Activated CD8-positive, alpha-beta memory T cell treated with anti-CD3 and anti-CD28 coated beads for 1 hour (primary cell): ENCODE measurements at places on chromosomes 3 and 15.

DNA sequence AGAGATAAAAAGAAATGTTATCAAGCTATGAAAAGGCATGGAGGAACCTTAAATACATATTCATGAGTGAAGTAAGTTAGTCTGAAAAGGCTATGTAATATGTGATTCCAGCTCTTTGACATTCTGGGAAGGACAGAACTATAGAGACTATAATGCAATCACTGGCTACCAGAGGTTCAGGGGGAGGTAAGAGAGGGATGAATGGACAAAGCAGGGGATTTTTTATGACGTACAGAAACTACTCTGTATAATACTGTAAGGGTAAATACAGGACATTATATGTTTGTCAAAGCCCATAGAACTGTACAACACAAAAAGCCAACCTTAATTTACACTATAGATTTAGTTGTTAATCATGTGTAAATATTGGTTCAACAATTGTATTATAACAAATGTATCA lies 46.1 kb downstream of the MCTP2 start:
- no peak for DNase-seq

DNA sequence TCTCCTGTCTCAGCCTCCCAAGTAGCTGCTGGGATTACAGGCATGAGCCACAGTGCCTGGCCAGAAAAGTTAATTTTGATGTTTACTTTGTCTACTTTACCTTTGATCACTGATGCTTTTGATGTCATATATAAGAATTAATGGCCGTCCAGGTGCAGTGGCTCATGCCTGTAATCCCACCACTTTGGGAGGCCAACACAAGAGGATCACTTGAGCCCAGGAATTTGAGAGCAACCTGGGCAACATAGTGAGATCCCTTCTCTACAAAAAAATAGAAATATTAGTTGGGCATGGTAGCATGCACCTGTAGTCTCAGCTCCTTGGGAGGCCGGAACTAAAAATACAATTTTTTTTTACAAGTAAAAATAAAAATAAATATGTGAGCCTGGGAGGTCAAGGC lies 6.8 kb upstream of the INO80 start:
- no peak for DNase-seq

DNA sequence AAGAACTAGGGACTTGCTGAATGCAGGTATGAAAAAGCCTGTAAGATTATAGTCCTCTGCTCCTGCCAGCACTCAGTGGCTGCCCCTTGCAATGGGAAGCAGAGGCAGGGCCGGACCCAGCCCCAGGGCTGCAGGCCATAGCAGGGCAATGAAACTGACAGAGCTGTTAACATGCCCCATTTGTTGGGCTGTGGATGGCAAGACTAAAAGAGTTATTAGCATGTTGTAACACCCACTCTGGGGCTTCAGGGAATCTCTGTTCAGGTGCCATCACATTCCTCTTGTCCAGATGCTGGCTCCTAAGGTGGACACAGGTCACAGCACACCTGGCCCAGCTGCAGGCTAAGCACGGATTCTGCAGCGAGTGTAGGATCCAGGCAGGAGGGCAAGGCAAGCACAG lies 7.4 kb upstream of the OR5H2 start:
- no peak for DNase-seq

DNA sequence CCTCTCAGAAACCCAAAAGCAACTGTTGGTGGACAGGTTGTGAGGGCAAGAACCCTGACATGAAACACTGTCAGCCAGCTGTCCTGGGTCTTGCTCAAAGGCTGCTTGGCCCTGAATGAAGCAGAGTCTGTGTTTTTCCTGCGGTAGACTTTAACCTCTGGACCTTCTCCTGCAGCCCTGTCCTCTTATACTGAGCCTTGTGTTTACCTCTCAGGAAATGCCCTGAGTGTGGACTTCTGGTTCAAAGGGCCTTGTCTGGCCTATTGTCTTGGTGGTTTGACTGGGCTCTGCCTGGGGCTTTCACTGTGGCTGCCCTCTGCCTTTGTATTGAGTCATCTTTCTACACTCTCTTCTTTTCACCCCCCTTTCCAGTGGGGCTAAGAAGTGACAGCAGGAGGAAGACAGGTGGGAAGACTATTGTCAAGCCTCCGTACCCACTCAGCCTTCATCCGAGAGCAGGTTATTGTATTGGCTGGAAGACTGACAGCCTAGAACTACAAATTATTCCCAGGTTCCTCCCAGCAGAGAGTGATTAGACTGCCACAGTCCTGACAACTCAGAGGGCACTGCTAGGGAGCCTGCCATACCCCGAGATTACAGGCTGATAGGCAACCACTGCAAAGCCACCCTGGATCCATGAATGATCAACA lies 3.5 kb downstream of the SEC13 start:
- no peak for DNase-seq

- DNase-seq: no peak
Observed at GRCh38 chr3:25582242-25582641, 82.5 kb downstream of the TOP2B start.

DNA sequence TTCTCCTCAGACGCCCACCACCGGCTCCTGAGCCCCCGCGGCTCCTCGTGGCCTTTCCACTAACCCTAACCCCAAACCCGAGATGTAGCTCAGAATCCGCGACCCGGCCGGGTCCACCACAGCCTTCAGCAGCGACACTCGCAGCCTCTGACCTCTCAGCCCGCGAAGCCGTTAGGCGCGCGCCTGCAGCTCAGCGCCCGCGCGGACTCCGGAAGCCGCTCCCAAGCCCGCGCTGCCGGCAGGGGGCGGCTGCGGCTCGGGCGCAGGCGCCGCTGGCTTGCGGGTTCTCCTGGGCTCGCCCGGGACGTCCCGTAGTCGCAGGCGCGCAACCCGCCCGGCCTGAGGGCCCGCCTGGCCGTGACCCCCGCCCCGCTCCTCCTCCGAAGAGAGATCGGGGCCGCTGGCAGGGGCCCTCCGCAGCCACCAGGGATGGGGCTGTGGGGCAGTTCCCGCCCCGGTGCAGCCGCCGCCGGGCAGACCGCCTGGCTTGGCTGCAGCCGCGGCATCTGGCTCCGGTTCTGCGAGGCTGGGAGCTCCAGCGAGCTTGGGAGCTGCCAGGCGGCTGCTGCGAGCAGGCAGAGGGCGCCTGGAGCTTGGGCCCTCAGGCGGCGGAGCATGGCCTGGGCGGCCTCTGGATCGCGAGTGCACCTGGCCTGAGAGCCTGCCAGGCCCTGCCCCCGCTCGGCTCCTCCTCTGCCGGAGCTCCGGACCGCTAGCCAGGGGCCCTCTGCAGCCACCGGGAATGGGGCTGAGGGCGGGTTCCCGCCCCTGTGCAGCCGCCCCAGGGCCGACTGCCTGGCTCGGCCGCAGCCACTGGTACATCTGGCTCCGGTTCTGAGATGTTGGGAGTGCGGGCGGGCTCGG lies 120.7 kb downstream of the LMLN start:
- DNase-seq: peak; percentile 61

DNA sequence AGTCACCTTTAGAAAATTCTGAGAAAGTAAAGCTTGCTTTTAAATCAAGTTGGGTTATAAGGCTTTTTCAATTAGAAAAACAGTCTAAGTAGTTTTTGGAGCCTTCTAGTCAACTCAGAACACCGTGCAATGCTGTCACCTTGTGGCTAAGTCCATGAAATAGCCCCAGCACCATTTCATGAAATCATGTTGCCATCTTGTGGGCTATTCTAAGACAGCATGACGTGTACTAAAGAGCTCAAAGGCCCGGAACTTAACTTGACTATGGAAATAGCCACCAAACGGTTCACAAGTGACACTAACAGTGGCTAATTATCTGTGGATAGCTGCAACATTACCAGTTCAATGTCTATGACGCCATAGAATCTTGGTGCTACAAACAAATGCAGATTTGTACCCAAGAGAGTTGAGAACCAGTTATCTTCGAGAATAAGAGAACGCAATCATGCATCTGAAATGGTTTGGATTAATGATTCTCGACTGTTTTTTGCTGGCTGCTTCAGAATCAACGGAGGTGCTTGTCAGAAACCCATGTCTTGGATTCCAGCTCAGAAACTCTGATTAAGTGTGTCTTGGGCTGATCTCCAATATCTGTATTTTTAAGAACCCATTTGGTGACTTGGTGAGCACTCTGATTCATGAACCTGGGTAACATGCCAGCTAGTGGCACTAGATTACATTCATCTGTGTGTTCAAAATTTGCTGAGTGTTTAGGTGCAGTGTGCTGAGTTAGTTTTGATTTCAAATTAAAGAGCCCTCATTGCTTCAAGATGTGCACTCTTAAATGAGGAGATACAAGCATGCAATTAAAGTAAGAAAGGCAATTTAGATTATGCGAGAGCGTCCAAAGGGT lies 111.2 kb upstream of the MCTP2 start:
- no peak for DNase-seq

DNA sequence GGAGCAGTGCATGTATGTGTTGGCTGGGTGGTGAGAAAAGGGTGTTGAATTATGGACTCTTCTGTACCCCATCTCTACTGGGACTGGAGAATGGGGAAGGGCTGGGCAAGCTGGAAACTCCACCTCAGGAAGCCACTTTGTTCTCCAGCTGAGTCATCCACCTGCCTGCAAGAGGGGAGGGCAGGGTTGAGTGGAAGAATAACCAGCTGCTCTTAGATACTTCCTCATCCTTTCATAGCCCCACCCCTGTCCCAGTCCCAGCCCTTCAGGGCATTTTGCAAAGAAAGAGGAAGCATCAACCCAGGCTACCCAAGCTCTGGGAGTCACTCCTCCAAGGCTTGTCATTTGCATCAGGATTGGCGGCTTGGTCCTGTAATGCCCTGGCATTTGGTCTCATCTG lies 33.1 kb downstream of the RAB11A start:
- no peak for DNase-seq

GRCh38 chr3:186969607-186970006 lies 39.3 kb downstream of the ST6GAL1 start:
- DNase-seq: no peak

DNA sequence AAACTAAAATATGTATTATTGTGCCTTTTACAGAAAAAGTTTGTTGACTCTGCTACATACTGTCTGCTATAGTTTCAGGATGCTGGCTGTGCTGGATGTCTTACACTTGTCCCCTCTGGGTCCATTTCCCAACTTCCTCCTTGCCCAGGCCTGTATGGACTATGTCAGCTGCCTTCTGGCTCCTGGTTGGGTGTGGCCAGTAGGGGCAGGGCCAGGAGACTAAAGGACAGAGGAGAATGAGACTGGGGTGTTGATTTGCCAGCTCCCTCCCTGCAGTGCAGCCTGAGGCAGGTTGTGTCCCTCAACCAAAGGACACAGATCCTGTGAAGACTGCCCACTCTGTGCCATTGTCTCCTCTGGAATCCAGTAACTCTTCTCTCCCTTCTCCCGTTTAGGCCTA lies 90.6 kb upstream of the UBE2E2 start:
- DNase-seq: no peak

GRCh38 chr3:43413676-43414368 lies 127.5 kb downstream of the SNRK start:
- no peak for DNase-seq

GRCh38 chr3:74614107-74614967 lies at the start of gene CNTN3:
Gene CNTN3 (minus strand): TSS chr3:74614659. CDS start chr3:74521112, 93,547 bp downstream.
- no peak for DNase-seq

DNA sequence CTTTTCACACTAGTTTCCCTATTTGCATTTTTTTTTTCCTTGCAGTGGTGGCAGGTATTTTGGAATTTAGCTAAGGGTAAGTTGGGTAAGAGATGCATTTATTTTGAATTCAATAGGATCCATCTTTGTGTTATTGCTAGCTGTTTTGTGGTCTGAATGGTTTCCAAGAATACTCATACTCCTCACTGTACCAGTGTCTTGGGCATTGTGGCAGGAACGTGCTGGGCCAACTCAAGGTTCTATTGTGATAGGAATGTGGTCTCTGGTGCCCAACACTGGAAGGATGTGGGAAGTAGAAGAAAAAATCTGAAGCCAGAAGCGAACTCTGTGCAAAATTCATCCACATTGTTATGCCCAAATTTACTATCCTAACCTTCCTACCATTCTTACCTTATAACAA lies 135.6 kb downstream of the RBMS3 start:
- DNase-seq: no peak

DNA sequence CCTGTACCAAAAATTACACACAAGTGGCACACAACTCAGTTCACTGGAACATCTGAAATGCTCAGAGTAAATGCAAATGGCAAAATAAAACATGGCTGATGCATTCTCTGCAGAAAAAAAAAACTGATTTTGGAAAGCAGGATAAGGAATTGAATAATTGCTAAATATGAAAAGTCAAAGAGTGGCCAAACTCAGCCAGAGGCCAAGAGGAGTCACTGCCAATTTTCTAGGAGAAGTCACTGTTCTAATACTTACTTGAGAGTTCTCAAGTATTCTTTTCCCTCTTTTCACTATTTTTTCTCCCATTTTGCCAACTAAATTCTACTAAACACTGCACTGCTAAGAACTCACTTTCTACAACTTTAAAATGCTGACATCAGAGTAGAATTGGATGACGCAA lies 1018.6 kb downstream of the TUSC7 start:
- no peak for DNase-seq

DNA sequence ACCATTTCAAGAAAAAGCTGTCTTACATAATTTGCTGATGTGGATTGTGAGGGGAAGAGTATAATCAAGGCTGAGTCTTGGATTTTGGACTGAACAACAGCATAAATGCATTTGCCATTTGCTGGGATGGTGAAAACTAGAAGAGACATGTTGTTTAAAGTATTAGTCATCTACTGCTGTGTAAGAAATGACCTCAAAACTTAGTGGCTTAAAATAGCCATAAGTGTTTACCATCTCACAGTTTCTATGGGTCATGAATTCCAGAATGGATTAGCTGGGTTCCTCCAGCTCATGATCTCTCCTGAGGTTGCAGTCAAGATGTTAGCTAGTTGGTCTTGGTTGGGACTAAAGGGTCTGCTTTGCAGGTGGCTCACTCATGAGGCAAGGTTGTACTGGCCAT lies 66.2 kb downstream of the SCN11A start:
- no peak for DNase-seq

DNA sequence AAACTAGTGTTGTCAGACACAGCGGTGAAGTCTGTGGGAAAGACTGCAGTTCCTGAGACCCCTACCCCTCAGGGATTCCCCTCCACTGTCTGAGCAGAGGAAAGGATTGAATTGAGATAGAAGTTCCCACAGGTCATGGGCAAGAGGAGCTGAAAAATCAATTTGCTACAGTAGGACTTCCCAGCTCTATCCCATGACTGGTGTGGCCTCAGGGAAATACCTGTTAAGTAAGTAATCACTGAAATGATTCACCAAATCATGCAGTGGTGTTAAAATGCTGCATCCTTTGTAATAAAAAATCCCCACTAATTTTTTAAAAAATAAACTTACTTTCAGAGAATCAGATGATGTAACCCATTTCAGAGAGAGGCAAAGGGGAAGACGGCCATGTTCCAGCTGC lies 45.0 kb upstream of the SPRED1 start:
- no peak for DNase-seq

DNA sequence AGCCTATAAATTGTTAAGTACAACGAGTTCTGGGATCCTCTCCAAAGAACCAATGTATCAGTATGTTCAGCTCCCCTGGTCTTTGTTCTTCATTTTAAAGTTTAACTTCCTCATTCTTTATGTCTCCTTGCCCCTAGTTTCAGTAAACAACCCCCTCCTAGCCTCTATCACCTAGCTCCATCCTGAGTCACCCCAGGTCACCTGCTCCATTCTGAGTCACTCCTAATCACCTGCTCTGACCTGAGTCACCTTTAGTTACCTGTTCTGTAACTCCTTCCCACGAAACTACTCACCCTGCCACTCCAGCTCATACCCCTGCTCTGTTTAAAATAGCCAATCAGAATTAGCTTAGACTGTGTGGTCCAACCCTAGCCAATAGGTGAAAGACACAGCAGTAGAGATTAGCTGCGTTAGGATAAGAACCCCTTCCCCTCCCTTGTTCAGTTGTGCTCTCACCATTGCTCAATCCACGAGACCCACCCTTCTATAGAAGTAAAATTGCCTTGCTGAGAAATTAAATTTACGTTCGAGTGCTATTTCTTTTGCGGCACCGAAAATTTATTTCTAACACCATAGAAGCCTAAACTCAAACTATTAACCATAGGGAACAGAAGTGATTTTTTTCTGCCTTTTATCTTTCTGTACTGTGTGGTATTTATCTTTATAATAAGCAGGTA lies 245.0 kb upstream of the ADAMTS9 start:
- no peak for DNase-seq
